Lung microvascular endothelial cell (primary cell): ENCODE measurements at places on chromosomes 3 and 15. TPM values are rescaled to one million over a fixed set of nuclear protein-coding genes. Genes with fewer than 3 reads are reported as not detected.

Gene ATP13A4
- total RNA-seq, result under 0.01 TPM in 1 of 2 replicates, not detected in the other

Gene CHL1
- total RNA-seq, result not detected in 2 replicates

Gene ACOX2
- 0.44 and 0.60 TPM in 2 replicates for total RNA-seq

Gene SLC38A3
- under 0.01 TPM in 1 of 2 replicates, not detected in the other for total RNA-seq

Gene WNT7A
- not detected in 2 replicates for total RNA-seq

Gene MGLL
- 27.5 and 36.1 TPM in 2 replicates for total RNA-seq

Gene MOBP
- total RNA-seq, result under 0.01 TPM in 1 of 2 replicates, not detected in the other

Gene ROPN1B
- not detected in 2 replicates for total RNA-seq

Gene MELTF
- total RNA-seq, result 0.40 and 1.3 TPM in 2 replicates

Gene CHRNA5
- total RNA-seq, result 1.8 and 2.4 TPM in 2 replicates

Gene OSTN
- not detected in 2 replicates for total RNA-seq

Gene UROC1
- total RNA-seq, result not detected in 2 replicates

Gene IL17RD
- 0.20 and 0.65 TPM in 2 replicates for total RNA-seq

Gene ITPKA
- total RNA-seq, result 0.20 and 0.65 TPM in 2 replicates

Gene STX19
- total RNA-seq, result not detected in 2 replicates

Gene FRG2C
- not detected in 2 replicates for total RNA-seq

Gene TMCO5A
- not detected in 2 replicates for total RNA-seq
